H4 (cell line): ENCODE measurements at places on chromosomes 5 and 9. TPM values are rescaled to one million over a fixed set of nuclear protein-coding genes. Genes with fewer than 3 reads are reported as not detected.

Gene QRFP
- not detected in 2 replicates for total RNA-seq

Gene C9
- total RNA-seq: not detected in 2 replicates

DNA sequence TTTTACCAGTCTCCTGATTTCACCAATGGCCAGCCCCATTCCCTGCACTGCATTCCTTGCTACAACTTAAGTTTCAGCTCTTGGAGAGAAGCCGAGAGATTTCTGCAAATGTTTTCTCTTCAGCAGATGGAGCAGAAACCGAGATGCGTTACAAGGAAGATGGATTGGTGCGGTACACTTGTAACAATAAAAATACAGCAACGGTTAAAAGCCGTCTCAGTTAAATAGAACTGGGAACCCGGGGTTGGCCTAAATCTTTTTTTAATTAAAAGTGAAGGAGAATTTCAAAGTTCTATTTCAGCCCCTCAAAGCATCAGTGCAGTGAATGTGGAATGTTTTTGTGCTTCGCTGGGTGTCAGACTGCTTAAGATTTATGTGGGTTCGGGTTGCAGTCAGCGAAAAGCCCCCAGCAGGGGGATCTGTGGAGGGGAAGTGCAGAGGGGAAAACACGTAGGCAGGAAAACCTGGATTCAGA, 19.8 kb downstream of the BRINP1 start:
- no peak for DNase-seq

Gene ANKRD33B
- 1.1 and 1.3 TPM in 2 replicates for total RNA-seq

DNA sequence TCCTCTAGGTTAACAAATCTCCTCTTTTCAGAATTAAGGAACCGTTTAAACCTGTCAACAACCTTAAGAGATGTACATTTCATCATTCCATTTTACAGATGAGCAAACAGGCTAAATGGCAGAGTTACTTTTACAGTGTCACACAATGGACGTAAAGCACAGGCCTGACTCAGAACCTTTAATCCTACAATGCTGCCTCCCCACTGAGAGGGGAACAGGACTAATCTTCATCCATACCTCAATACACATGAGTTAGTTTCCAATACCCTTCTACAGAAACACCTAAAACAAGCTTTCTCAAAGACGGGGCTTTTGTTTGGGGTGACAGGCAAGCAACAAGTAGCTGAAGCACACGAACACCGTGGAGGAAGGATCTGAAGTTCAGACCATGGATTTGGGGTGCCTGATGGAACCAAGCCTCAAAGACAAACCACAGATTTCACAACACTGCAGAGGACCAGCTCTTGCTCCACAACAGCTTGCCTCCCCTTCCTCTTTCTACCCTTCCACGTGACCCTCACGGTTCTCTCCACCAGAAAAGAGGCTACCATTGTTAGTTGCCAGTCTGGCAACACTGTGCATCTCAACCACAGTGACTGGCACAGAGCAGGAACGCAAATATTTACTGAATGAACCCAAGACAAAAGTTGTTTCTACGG, 1.8 kb downstream of the RNF130 start:
- peak; percentile 40 for DNase-seq

DNA sequence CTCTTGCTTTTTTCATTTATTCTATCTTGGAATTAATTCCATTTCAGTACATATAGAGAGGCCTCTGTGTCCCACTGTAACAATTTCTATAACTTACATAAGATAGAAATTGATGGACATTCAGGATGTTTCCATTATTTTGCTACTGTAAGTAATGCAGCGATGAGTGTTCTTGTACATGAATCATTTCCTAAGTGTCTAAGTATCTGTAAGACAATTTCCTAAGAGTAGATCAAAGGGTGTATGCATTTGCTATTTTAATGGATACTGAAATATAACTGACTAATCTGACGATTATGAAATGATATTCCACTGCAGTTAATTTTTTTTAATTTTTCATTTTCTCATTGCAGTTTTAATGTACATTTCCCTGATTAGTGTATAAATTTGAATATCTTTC, 23.0 kb upstream of the RBM22 start:
- no peak for DNase-seq

Gene NPM1
- 2,050 and 2,786 TPM in 2 replicates for total RNA-seq

- DNase-seq: no peak
Observed at GRCh38 chr9:89513837-89514236, 15.9 kb upstream of the SEMA4D start.

Gene PALM2AKAP2
- 1.3 and 2.1 TPM in 2 replicates for total RNA-seq

Gene ZNF608
- total RNA-seq: 20.8 and 28.0 TPM in 2 replicates

Gene SLC4A9
- not detected in 2 replicates for total RNA-seq

GRCh38 chr5:111143910-111144309, 51.8 kb downstream of the WDR36 start:
- DNase-seq: peak; percentile 90

DNA sequence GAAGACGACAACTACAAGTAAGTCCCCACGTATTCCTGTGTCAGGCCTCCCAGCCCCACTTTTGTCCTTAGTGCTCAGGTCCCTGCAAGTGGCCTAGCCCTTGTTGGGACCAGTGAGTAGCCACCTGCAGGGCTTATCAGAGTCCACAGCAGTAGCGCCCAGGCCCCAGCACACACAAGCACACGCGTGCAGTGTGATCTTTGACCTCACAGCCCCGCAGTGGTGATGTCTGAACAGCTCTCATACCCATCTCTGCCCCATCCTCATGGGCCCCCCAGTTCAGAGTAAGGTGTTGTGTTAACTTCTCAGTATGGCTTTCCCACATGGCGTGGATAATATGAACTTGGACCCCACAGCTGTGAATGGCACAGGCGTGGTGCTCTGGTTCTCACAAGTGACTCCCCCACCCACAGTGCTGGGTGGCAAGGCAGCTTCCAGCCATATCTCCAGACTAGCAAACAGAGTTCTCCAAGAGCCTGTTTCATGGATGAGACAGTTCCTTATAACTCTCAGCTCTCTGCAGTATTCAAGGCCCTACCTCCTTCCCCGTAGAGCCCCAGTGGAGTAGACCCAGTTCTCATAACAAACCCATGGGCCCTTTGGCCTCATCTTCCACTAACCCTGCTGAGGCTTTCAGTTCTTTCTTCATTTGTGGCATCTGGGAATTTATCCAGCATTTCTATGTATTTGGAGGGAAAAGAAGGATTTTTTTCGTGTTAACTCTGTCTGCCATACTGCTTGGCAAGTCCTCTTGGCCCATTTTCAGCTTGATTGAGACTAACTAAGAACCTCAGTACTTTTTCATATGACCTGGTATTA, 46.5 kb upstream of the ANGPTL2 start:
- DNase-seq: no peak

- peak; percentile 12 for DNase-seq
Observed at GRCh38 chr5:30849931-30850710, 343.4 kb upstream of the CDH6 start.

Gene PCDHGC5
- total RNA-seq: 0.06 and 0.18 TPM in 2 replicates

- DNase-seq: no peak
Observed at GRCh38 chr9:138014563-138014945, 137.0 kb downstream of the CACNA1B start.

- no peak for DNase-seq
Observed at GRCh38 chr5:141692533-141692888, 10.5 kb upstream of the ARAP3 start.

Gene FBXL7
- 3.7 and 5.0 TPM in 2 replicates for total RNA-seq

- no peak for DNase-seq
Observed at GRCh38 chr5:132782101-132782500, 5.1 kb upstream of the SEPTIN8 start.

DNA sequence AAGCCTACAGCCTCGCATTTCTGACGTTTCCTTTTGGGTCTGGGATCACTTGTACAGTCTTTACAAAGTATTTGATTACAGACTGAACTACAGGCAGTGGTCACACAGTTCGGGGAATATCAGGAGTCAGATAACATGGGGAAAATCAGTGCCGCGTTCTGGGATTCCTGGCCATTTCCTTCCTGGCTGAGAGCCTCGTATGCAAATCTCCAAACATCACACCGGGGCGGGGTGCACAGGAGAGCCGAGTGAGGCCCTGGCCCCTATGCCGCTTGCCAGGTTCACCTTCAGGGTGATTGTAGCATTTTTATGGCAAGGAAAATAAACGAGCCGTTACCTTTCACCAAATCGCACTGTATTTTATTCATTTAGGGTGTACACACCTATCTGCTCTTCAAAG, 29.6 kb upstream of the SLC9A3 start:
- peak; percentile 43 for DNase-seq

DNA sequence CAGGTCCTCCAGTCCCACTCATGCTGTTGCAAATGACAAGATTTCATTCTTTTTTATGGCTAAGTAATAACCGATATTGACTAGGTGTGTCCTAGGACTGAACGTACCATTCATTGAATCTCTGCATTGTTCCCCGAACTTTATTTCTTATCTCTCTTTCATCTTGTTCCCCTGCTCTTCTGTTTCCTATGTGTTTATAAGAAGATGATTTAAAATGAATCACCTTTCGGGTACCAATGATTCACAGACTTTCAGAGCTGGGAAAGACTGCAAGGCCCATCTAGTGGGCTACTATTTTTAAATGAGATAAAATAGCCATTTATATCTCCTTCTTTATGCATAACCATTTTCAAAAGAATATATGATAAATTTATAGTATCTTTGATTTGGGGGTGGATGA, 133.0 kb downstream of the CDH18 start:
- DNase-seq: no peak

Gene FBLL1
- 0.55 TPM in 1 of 2 replicates, not detected in the other for total RNA-seq

Gene KLF9
- total RNA-seq: 15.9 and 17.4 TPM in 2 replicates

DNA sequence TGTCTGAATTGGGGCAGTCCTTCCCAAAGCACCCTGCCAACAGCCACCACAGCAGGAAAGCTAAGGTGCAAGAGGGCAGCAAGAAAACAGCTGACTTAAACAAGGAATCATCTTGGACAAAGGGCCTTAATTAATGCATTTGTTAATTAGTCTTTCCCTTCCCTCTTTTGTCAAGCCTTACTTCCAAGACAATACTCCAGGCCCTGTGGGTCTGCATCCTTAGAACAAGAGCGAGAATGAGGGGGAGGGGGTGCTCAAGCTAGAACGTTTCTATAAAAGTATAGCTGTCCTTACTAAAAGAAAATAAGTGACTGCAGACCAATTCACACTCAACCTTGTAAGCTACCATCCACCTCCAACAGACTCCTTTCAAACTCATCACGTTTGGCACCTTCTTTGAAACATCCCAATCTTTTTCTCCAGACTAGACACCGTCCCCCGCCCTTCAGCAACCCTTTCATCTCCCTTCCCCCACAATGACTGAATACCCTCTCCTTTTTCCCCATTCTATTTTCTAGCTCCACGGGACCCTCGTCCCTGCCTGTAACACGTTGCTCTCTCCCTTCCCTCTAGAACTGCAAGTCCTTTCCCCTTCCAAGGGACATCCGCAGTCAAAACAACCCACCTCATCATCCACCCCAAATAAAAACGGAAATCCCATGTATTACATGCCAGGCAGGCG, 85.7 kb upstream of the RNF38 start:
- no peak for DNase-seq

Gene STING1
- 14.2 and 15.6 TPM in 2 replicates for total RNA-seq

DNA sequence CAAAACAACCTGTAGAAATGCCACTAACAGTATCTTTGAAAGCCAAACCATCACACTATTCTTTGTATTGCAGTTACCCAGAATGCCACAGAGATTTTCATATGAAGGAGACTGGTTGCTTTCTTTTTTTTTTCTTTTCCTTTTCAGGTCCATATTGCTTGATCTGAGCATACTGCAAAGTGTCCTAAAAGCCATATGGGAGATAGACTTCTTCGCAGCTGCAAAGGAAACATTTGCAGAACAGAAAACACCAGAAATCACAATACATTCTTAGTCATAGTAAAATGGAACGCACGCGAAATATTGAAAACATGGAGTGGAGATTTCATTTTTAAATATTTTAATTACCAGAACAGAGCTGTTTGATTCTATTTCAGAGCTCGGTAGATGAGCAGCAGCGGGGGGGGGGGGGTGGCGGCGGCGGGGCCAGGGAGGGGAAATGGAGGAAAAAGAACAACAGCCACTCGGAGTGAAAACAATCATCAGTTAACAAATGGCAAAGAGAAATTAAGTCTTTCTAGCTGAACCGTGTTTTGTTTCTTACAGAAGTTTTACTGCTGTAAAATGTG, 284.1 kb downstream of the NFIB start:
- no peak for DNase-seq

Gene TERT
- total RNA-seq: 0.04 and 0.23 TPM in 2 replicates

- no peak for DNase-seq
Observed at GRCh38 chr5:33065131-33065530, 354.0 kb downstream of the NPR3 start.

Gene GLDC
- total RNA-seq: 0.04 TPM in 1 of 2 replicates, not detected in the other

Gene THBS4
- 0.43 and 1.5 TPM in 2 replicates for total RNA-seq

Gene PCDHA9
- 0.08 TPM in 1 of 2 replicates, not detected in the other for total RNA-seq
